GM18507 (cell line): ENCODE measurements at places on chromosomes 2 and 18.

- DNase-seq: no peak
These were observed 256.0 kb downstream of the BCL11A start for GRCh38 chr2:60297296-60298005.

- no peak for DNase-seq
These were observed 56.5 kb downstream of the TET3 start for GRCh38 chr2:74041182-74041581.

GRCh38 chr18:6557057-6557769 lies 142.5 kb upstream of the L3MBTL4 start:
- DNase-seq: no peak

- no peak for DNase-seq
These were observed 16.3 kb upstream of the BOK start for GRCh38 chr2:241542278-241542605.
